ENCODE measurements at places on chromosomes 12 and 14. TPM values are rescaled to one million over a fixed set of nuclear protein-coding genes. Genes with fewer than 3 reads are reported as not detected.

- no peaks in the 10 kb centered on the region for H3K27me3 ChIP-seq
- no peaks in the 10 kb centered on the region for H3K4me1 ChIP-seq
Observed at GRCh38 chr14:33560718-33561431, 390.0 kb downstream of the EGLN3 start.

DNA sequence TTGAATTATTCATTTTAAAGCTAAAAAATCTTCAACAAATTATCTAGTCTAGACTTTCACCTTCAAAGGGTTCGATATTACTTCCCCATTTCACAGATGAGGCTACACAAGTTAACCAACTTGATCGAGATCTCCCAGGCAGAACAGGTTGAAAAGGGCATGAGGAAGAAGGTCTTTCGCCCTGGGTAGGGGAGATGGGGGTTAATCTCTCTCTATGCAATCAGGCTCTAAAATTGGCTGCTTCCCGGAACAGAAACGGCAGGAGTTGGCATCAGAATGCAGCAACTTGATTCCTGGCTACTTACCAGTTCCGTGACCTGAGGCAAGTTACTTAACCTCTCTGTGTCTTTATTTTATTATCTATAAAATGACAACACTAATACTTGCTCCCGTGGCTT, 2.4 kb upstream of the CISTR start:
- H3K36me3 ChIP-seq: no peaks in the 10 kb centered on the region
- H3K27ac ChIP-seq: no peak overlapping the region
- peaks cover 12% of the 10 kb centered on the region for H3K4me1 ChIP-seq

The HCAR1 gene
- not detected for total RNA-seq

DNA sequence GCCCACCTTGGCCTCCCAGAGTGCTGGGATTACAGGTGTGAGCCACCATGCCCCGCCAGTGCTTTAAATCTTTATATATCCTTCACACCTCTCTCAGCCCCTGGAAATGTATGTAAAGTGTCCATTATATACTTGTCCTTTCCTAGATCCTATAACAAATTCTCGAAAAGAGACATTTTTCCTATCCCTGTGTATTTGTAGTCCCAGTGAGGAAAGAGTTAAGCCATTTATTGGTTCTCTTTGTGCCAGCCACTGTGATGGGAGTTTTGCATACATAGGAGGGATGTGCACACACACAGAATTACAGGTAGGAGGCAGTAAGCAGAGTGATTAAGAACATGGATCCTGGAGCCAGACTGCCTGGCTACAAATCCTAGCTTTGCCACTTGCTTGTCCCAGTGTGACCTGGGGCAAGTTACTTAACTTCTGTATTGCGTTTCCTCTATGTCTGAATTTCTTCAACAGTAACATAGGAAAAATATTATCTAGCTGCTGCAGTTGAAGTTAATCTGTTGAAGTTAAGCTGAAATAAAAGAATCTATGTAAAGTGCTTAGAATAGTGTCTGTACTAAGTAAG, 2.1 kb upstream of the RABGGTA start:
- peaks cover 11% of the 10 kb centered on the region for H3K27me3 ChIP-seq
- DNase-seq: no peak
- peak overlapping the region; percentile 21 for H3K4me3 ChIP-seq
- no peak overlapping the region for H3K27ac ChIP-seq
- H3K4me1 ChIP-seq: peaks cover 4% of the 10 kb centered on the region

The SCARB1 gene
- 25.1 TPM for total RNA-seq

- H3K27ac ChIP-seq: no peak overlapping the region
- no peaks in the 10 kb centered on the region for H3K36me3 ChIP-seq
Observed at GRCh38 chr12:57027011-57027804, 10.9 kb upstream of the TAC3 start.

DNA sequence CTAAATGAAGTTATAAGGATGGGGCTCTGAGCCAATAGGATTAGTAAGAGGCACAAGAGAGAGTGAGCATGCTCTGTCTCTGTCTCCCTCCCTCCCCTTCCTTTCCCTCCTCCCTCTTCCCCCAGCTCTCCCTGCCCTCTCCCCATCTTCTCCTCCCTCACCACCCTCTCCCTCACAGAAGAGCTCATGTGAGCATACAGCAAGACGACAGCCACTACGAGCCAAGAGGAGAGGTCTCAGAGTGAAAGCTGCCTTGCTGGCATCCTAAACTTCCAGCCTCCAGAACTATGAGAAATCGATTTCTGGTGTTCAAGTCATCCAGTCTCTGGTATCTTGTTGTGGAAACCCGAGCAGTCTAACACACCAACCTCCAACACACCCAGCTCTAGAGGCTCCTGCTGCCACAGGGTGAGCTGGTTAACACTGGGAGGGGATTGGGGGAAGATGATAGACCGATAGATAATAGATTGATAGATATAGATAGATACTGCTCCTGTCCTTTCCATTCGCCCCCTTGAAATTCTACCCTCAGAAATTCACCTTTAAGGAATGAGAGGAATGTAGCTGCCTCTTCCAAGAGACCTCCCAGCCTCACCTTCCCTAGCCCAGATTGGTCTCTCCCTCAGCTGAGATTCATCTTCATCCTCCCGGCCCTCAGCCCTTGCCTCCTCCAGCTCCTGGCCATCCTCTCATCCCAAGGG, 25.8 kb upstream of the ACTN1 start:
- H3K36me3 ChIP-seq: peaks cover 12% of the 10 kb centered on the region
- H3K27me3 ChIP-seq: peaks cover 5% of the 10 kb centered on the region
- no peak overlapping the region for H3K4me3 ChIP-seq
- peaks cover 5% of the 10 kb centered on the region for H3K4me1 ChIP-seq
- DNase-seq: no peak

DNA sequence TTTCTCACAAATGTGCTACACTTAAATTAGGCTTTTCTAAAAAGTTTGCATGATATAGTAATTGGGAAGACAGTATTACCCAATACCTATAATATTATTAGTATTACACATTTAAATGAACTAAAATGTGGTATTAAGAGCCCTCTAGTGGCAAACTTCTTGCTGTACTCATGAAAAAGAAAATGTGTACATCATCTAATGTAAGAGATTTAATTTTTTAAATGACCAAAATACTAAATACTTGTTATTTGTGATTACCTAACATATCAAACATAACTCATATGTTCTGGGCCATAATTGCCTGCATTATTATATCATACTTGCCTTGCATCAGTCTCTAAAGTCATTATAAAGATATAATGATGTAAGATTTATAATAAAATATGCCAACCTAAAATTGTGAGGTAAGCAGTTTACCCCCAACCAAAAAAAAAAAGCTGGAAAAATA, 64.2 kb downstream of the DNAI7 start:
- H3K36me3 ChIP-seq: no peaks in the 10 kb centered on the region
- no peak overlapping the region for H3K4me3 ChIP-seq
- no peaks in the 10 kb centered on the region for H3K27me3 ChIP-seq
- no peak overlapping the region for H3K27ac ChIP-seq
- no peak for DNase-seq
- H3K4me1 ChIP-seq: no peaks in the 10 kb centered on the region

GRCh38 chr12:120261951-120262851, 3.3 kb downstream of the PXN start:
- H3K36me3 ChIP-seq: no peaks in the 10 kb centered on the region
- DNase-seq: no peak
- peak overlapping the region; percentile 67 for H3K4me3 ChIP-seq

The KLHDC1 gene
- 0.98 TPM for total RNA-seq

DNA sequence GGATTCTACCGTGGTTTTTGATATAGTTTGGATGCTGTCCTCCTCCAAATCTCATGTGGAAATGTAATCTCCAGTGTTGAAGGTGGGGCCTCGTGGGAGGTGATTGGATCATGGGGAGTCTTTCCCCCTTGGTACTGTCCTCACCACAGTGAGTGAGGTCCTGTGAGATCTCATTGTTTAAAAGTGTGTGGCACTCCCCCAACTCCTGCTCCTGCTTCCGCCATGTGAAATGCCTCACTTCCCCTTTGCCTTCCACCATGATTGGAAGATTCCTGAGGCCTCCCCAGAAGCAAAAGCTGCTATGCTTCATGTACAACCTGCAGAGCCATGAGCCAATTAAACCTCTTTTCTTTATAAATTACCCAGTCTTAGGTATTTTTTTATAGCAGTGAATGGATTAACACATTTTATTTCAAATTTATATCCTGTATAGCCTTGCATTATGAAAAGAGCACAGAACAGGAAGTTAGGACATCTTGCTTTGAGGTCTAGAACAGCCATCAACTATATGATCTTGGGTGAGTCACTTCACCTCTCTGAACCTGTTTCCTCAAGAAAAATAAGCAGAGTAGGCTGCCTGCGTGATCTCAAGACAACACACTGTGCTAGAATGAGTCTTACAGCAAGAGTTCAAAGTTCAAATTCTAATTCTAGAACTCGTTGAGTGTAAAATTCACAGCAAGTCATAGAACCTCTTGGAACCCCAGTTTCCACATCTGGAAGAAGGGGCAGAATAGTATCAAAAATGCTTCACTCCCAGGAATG, 160.9 kb upstream of the EEA1 start:
- peaks cover 2% of the 10 kb centered on the region for H3K4me1 ChIP-seq
- H3K36me3 ChIP-seq: no peaks in the 10 kb centered on the region
- H3K27ac ChIP-seq: no peak overlapping the region
- peaks cover 5% of the 10 kb centered on the region for H3K27me3 ChIP-seq
- no peak overlapping the region for H3K4me3 ChIP-seq

DNA sequence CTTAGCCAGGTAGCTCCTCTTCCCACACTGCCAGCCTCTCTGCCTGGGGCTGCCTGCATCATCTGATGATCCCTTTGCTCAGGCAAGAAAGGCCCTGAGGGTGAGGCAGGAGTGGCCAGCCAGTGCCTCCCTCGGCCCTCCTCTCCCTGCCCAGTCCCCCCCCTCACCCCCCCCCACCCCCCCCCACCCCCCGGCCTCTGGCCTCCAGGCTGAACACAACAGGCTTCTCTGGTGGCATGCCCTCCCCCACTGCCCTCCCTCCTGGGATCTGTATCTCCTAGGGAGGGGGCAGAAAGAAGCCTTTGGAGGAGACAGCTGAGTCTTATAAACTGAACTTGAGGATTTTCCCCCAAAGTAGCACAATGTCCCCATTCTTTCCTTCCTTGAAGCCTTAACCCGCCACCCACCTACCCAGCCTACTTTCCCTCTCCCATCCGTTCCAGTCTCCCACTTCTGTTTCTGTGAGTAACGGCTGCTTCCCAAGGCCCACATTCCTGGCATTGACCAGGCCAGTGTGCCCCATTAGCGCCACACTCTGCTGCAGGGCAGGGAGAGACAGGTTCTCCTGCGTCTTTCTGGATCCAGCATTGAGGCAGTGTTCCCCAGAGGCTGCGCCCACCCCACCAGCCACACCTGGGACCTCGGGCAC, 82.1 kb downstream of the B4GALNT3 start:
- DNase-seq: no peak
- no peak overlapping the region for H3K4me3 ChIP-seq
- no peak overlapping the region for H3K27ac ChIP-seq
- peaks cover 12% of the 10 kb centered on the region for H3K4me1 ChIP-seq
- H3K36me3 ChIP-seq: peaks cover 6% of the 10 kb centered on the region

The AVPR1A gene
- total RNA-seq: not detected

GRCh38 chr12:115324949-115325593, 641.1 kb upstream of the TBX3 start:
- H3K4me3 ChIP-seq: no peak overlapping the region
- DNase-seq: no peak
- no peaks in the 10 kb centered on the region for H3K36me3 ChIP-seq
- no peaks in the 10 kb centered on the region for H3K4me1 ChIP-seq
- H3K27ac ChIP-seq: no peak overlapping the region

GRCh38 chr14:71175491-71175890, 268.2 kb downstream of the PCNX1 start:
- no peak for DNase-seq
- no peaks in the 10 kb centered on the region for H3K36me3 ChIP-seq
- H3K27ac ChIP-seq: no peak overlapping the region
- H3K27me3 ChIP-seq: no peaks in the 10 kb centered on the region
- H3K4me1 ChIP-seq: no peaks in the 10 kb centered on the region

DNA sequence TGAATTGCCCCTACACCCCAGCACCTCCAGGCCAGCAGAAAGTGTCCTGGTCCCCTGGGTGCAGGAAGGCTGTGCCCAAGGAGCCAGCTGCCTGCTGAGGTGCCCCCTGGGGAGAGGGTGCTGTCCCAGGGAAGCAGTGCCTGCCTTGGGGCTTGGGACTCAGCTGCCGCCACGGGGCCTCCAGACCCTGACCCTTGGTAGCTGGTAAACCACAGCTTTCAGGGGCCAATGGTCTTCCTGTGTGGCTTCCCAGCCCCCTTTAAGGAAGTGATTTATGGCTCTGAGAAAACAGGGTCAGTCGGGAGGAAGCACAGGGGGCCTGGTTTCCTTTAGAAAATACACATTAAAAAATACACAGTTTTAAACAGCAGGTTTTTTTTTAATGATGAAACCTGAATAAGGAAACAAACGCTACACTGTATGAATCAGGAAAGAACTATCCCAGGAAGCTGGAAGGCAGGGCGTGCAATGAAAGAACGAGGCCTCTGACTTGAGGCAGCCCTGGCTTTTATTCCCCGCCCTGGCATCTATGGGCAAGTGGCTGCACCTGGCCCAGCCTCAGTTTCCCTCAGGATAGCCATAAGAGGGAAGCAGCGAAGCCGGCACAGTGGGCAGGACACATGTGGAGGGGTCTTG, 40.6 kb upstream of the EML1 start:
- no peaks in the 10 kb centered on the region for H3K36me3 ChIP-seq
- H3K4me3 ChIP-seq: no peak overlapping the region
- peaks cover 7% of the 10 kb centered on the region for H3K27me3 ChIP-seq
- peaks cover 8% of the 10 kb centered on the region for H3K4me1 ChIP-seq
- no peak overlapping the region for H3K27ac ChIP-seq

DNA sequence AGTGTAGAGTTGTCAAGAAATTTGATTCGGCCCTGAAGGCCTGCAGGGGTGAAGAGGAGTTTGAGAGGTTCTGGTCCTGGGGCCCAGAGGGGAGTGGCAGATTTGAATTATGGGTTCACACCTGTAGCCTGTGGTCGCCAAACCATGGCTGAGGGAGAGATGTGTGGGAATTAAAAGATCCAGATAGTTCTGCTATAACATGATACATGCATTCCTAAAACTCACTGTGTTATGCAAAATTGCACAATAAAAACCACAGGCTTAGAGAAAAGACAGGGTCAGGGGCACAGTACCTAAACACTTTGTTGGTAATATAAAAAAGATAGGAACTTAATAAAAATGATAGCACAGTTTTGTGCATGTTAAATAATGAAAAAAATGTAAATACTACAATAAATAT, 106.2 kb downstream of the TMEM30B start:
- peaks cover 2% of the 10 kb centered on the region for H3K4me1 ChIP-seq
- H3K4me3 ChIP-seq: no peak overlapping the region
- DNase-seq: no peak
- H3K27me3 ChIP-seq: no peaks in the 10 kb centered on the region
- H3K36me3 ChIP-seq: no peaks in the 10 kb centered on the region

The TMEM30B gene
- not detected for total RNA-seq

DNA sequence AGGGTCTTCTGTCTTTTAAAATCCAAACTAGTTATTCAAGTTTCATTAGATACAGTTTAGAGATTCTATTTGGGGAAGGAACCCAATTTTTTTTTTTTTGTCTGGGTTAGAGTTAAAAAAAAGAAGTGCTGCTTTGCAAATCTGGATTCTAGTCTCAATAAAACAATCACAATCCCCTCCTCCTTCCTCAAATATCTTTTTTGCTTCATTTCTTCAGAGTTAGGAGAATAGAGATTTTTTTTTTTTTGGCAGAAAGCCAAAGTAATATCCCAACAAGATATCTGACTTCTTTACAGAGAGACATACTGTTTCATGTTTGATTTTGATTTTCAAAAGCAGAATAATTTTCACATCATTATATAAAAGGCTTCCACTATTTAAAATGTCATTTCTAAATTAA, 201.9 kb downstream of the FOXN3 start:
- peaks cover 2% of the 10 kb centered on the region for H3K27me3 ChIP-seq
- H3K4me1 ChIP-seq: peaks cover 14% of the 10 kb centered on the region
- H3K27ac ChIP-seq: no peak overlapping the region
